ENCODE measurements at places on chromosomes 3 and 15. TPM values are rescaled to one million over a fixed set of nuclear protein-coding genes. Genes with fewer than 3 reads are reported as not detected.

Gene MINDY2
- 7.7 TPM for total RNA-seq

Gene TMEM207
- not detected for total RNA-seq

Gene TGM4
- 0.12 TPM for total RNA-seq

Gene ACP3
- total RNA-seq, result not detected

Gene NTRK3
- 27.5 TPM for total RNA-seq

Gene FOXB1
- total RNA-seq, result not detected

Gene GHSR
- total RNA-seq, result not detected

Gene PCBP4
- 14.8 TPM for total RNA-seq

Gene FAM3D
- not detected for total RNA-seq
